A549 (cell line): ENCODE measurements at places on chromosomes 7 and 10.

DNA sequence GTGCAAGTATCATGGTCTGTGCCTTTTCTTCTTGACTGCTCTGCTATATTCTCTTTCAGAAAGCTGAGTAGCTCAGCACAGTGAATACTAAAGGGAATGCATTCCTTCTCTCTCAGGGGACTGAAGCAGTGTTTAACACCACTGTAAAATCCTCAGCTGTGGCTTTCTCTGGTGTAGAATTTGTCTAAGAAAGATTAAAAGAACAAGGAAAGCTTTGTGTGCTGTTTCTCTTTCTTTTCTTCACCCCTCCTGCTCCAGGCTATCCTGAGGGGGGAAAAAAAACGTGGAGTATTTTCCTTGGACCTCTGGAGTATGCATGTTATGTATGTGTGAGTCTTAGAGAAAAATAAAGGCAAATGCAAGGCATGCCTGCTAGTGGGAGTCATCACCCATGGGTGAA is 383.9 kb downstream of the AUTS2 start:
- no peak for DNase-seq

DNA sequence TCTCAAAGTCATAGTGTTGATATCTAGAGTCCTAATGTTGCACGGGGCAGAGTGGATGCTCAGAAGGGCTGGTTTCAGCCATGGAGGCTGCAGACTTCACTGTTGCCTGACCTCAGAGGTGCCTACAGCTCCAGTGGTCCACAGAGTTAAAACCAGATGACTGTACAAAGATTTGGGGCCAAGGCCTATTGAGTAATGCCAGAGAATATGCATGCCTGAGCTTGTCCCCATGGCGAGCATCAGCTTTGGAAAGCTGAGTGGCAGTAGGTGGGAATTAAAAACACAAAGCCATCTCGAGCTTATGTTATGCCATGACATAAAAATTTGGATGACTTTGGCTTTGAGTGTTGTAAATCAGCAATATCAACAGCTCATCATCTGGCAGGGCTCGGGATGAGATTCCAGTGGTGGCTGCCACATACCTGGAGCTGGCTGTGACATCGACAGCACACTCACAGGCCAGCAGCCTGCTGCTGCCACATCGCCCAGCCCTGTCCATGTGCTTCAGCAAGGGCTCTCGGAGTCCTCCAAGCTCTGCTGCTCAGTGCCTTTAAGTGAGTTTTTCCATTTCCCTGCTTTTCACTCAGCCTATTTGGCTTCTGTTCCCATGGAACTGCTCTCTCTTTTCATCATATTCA is 379.6 kb downstream of the TNS3 start:
- DNase-seq: no peak

DNA sequence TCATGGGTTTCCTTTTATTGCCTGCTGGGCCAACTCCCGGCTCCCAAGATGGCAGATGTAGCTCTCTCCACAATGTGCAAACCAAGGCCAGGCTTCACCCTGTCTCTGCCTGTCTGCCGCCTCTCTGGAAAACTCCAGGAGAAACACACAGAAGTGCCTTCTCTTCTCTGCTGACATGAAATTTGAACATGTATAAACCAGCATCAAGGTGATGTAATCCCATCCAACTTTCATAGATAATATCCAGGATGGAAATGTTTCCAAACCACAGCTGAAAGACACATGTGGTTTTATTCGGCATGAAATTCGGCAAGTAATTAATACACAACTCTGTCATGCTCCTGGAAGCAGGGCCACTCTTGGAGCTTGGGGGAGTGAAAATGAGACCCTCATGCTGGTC is 297.2 kb downstream of the C7orf25 start:
- DNase-seq: no peak

GRCh38 chr7:46812101-46812675 is 769.7 kb downstream of the TNS3 start:
- no peak for DNase-seq

- no peak for DNase-seq
Observed at GRCh38 chr7:139914306-139915267, 85.5 kb downstream of the TBXAS1 start.
